CD8-positive, alpha-beta memory T cell (primary cell): ENCODE measurements at places on chromosomes 6 and 20.

- H3K4me3 ChIP-seq, result no peak overlapping the region
- H3K36me3 ChIP-seq, result peaks cover 32% of the 10 kb centered on the region
- no peaks in the 10 kb centered on the region for H3K4me1 ChIP-seq
- no peak for DNase-seq
- H3K27ac ChIP-seq, result no peak overlapping the region
Measured at GRCh38 chr6:36075656-36076055, 48.0 kb downstream of the MAPK14 start.

DNA sequence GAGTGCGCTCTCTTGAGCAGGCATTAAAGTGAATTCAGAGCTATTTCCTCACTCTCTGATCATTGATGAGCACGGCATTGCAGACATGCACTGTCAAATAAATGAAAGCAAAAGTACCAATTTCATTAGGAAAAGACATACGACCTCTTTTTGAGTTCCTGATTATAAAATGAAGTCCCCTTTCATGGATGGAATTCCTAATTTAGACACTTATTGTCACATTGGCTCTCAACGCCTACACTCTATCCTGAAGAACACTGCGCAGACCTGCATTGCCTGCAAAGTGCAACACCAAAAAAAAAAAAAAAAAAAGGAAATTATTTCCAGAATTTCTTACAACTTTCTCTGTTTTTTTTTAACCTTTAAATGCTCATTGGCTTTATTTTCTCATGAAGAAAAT is 1.6 kb downstream of the ADGRB3 start:
- no peaks in the 10 kb centered on the region for H3K36me3 ChIP-seq
- no peak overlapping the region for H3K27ac ChIP-seq
- H3K4me1 ChIP-seq, result no peaks in the 10 kb centered on the region
- H3K27me3 ChIP-seq, result peaks cover 6% of the 10 kb centered on the region
- DNase-seq, result no peak
- H3K4me3 ChIP-seq, result no peak overlapping the region

- peaks cover 18% of the 10 kb centered on the region for H3K36me3 ChIP-seq
- no peak overlapping the region for H3K4me3 ChIP-seq
- H3K27ac ChIP-seq, result no peak overlapping the region
- H3K4me1 ChIP-seq, result no peaks in the 10 kb centered on the region
- no peaks in the 10 kb centered on the region for H3K27me3 ChIP-seq
- no peak for DNase-seq
Measured at GRCh38 chr6:37309046-37309445, 44.7 kb upstream of the RNF8 start.

GRCh38 chr6:31878222-31878621 is 575 bp downstream of the SLC44A4 start:
- no peaks in the 10 kb centered on the region for H3K27me3 ChIP-seq
- no peaks in the 10 kb centered on the region for H3K4me1 ChIP-seq
- no peak overlapping the region for H3K27ac ChIP-seq

DNA sequence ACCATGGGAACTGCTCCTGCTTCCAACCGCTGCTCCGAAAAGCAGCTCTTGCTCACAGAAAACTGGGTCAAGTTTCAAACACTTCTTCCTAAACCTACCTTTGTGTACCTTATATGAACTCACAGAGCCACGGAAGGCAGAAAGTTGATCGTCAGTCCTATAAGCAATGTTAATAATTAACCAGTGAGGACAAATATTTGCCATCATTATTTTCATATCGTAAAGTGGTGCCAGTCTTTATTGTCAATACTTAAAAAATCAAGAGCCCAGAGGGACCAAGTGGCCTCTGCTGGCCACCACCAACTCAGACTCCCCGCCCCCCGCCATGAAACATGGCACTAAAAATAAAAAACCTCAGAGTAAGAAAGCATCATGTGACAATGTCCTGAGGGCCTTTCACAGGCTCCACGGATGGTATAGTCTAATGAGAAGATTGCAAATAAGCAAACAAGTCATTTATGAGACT is 9.1 kb upstream of the PBOV1 start:
- H3K4me3 ChIP-seq, result no peak overlapping the region
- H3K27me3 ChIP-seq, result no peaks in the 10 kb centered on the region
- DNase-seq, result no peak
- no peaks in the 10 kb centered on the region for H3K4me1 ChIP-seq

DNA sequence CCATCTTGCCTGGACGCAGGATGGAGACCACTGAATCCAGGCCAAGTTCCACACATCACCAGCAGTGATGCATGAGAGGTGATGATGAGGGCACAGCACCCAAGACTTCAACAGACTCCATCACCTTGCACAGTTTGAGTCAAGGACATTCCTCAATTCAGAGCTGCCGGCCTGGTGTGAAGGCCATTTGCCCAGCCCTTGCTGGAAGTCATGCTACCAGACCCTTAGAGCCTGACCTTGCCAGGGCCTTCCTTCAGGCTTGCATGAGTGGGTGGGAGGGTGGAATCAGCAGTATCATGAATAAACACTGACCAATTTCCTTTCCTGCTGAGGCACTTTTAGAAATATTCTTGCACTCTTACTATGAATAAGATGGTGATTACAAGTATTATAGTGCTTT is 130.2 kb upstream of the SSTR4 start:
- DNase-seq, result no peak
- no peaks in the 10 kb centered on the region for H3K27me3 ChIP-seq
- no peaks in the 10 kb centered on the region for H3K4me1 ChIP-seq
- no peaks in the 10 kb centered on the region for H3K36me3 ChIP-seq
- H3K27ac ChIP-seq, result no peak overlapping the region

- no peaks in the 10 kb centered on the region for H3K27me3 ChIP-seq
- no peak for DNase-seq
- H3K4me1 ChIP-seq, result no peaks in the 10 kb centered on the region
- H3K4me3 ChIP-seq, result no peak overlapping the region
- H3K27ac ChIP-seq, result no peak overlapping the region
Measured at GRCh38 chr6:21870076-21870730, 276.7 kb downstream of the SOX4 start.

- H3K27ac ChIP-seq, result peak overlapping the region; percentile 36
- no peaks in the 10 kb centered on the region for H3K27me3 ChIP-seq
- H3K4me3 ChIP-seq, result no peak overlapping the region
- H3K36me3 ChIP-seq, result peaks cover 23% of the 10 kb centered on the region
- no peak for DNase-seq
Measured at GRCh38 chr6:44116641-44117382, 10.4 kb downstream of the MRPL14 start.

DNA sequence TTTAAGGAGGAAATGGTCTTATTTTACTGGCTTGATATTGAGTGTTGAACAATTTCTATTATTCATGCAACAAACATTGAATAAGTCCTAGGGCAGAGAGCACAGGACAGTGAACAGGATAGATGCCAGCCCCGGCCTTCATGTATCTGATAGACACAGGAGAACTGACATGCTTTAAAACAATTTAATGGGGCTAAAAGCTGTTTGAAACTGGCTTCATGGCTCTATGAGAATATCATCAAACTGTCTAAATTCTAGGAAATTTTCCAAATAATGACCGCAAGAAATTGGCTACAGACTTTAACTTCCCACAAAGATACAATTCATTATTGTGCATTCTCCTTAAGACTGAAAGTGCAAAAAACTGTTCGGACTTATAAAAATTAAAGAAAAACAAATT is 69.0 kb downstream of the ID4 start:
- no peaks in the 10 kb centered on the region for H3K4me1 ChIP-seq
- no peaks in the 10 kb centered on the region for H3K27me3 ChIP-seq
- no peak overlapping the region for H3K27ac ChIP-seq
- H3K36me3 ChIP-seq, result no peaks in the 10 kb centered on the region
- no peak for DNase-seq

GRCh38 chr6:4941782-4942672 is 61.8 kb downstream of the RPP40 start:
- no peak overlapping the region for H3K27ac ChIP-seq
- peaks cover 12% of the 10 kb centered on the region for H3K36me3 ChIP-seq
- H3K4me1 ChIP-seq, result peaks cover 13% of the 10 kb centered on the region
- H3K4me3 ChIP-seq, result no peak overlapping the region

- no peak for DNase-seq
- H3K27me3 ChIP-seq, result no peaks in the 10 kb centered on the region
- H3K4me1 ChIP-seq, result no peaks in the 10 kb centered on the region
- no peaks in the 10 kb centered on the region for H3K36me3 ChIP-seq
Measured at GRCh38 chr6:83729871-83730270, 21.0 kb upstream of the SNAP91 start.

- no peaks in the 10 kb centered on the region for H3K4me1 ChIP-seq
- no peak for DNase-seq
- no peak overlapping the region for H3K4me3 ChIP-seq
- no peaks in the 10 kb centered on the region for H3K36me3 ChIP-seq
Measured at GRCh38 chr6:158150701-158151100, 17.4 kb downstream of the SERAC1 start.

GRCh38 chr6:19719691-19720128 is 117.5 kb upstream of the ID4 start:
- H3K4me3 ChIP-seq, result no peak overlapping the region
- no peaks in the 10 kb centered on the region for H3K27me3 ChIP-seq
- no peaks in the 10 kb centered on the region for H3K4me1 ChIP-seq
- no peaks in the 10 kb centered on the region for H3K36me3 ChIP-seq

- peaks cover 18% of the 10 kb centered on the region for H3K36me3 ChIP-seq
- no peak overlapping the region for H3K4me3 ChIP-seq
- no peaks in the 10 kb centered on the region for H3K4me1 ChIP-seq
- H3K27ac ChIP-seq, result no peak overlapping the region
- H3K27me3 ChIP-seq, result no peaks in the 10 kb centered on the region
- DNase-seq, result no peak
Measured at GRCh38 chr6:34855463-34855862, 32.4 kb downstream of the TAF11 start.
